ENCODE measurements at places on chromosomes 3 and 15.

GRCh38 chr3:188160751-188161150 lies 6.8 kb downstream of the LPP start:
- no peak for DNase-seq

DNA sequence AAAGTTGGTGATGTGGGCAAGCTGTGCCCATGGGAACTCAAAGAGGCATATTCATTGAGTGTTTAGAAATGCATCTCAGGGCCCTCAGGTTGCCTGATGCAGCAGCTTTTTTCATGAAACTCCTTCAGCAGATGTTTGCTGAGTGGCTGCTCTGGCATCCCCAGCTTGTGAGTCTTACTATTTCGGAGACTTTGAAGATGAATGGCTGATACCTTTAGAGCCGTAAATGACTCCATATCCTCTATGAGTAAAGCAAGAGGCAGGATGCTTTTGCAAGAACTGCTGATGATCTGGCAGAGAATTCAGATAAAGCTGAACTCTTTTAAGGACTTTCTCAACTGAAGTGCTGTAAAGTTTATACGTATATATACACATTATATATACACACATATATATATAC lies 384.3 kb downstream of the CACNA2D3 start:
- DNase-seq, result no peak

DNA sequence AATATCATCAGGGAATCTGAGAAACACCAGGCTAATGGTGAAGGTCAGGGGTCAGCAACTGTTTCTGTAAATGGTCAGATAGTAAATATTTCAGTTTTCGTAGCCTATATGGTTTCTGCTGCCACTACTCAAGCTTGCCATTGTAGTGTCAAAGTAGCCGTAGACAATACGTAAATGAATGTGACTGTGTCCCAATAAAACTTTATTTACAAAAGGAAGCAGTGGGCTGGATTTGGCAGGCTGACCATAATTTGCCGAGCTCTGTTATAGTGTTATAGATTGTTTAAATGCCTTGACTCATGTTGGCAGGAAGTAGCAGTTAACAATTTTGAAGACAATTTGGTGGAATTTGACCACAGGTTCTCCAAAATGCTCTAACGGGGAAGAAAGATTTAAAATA lies 548.2 kb downstream of the FOXP1 start:
- DNase-seq, result no peak

- DNase-seq, result peak; percentile 12
Observed at GRCh38 chr3:76267851-76268380, 482.6 kb upstream of the ZNF717 start.

DNA sequence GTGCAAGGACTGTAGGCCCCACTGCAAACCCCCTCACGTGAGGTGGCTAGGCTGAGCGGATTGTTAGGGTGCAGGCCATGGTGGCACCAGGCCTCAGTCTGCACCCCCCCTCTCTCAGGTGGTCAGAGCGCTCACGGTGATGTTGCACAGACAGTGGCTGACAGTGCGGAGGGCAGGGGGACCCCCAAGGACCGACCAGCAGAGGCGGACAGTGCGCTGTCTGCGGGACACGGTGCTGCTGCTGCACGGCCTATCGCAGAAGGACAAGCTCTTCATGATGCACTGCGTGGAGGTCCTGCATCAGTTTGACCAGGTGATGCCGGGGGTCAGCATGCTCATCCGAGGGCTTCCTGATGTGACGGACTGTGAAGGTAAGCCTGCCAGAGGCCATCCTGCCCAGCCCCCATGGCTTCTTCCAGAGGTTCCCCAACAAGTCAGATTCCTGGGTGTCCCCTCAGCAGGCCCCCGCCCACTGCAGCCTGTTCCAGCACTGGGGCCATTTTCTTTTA lies 18.2 kb downstream of the ATRIP start:
- DNase-seq, result no peak

GRCh38 chr15:93870583-93870982 lies 360.8 kb upstream of the MCTP2 start:
- no peak for DNase-seq

DNA sequence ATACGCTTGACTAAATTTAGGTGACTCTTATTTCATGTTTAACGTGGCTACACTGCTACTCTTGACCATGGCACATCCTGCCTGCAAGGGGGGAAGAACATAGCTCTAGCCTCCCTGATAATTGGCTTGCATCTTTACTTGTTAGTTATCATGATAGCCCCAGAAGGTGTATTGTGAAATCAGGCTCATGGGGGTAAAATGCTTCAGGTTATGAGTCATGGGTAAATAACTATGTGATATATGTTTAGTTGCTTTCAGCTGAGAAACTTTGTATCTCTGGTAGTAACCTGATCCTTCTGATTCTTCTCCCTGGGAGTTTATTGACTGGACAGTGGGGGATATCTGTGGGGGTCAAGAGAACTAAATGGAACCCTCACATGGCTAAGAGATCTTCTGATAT lies 660.8 kb upstream of the UBE2E2 start:
- no peak for DNase-seq

DNA sequence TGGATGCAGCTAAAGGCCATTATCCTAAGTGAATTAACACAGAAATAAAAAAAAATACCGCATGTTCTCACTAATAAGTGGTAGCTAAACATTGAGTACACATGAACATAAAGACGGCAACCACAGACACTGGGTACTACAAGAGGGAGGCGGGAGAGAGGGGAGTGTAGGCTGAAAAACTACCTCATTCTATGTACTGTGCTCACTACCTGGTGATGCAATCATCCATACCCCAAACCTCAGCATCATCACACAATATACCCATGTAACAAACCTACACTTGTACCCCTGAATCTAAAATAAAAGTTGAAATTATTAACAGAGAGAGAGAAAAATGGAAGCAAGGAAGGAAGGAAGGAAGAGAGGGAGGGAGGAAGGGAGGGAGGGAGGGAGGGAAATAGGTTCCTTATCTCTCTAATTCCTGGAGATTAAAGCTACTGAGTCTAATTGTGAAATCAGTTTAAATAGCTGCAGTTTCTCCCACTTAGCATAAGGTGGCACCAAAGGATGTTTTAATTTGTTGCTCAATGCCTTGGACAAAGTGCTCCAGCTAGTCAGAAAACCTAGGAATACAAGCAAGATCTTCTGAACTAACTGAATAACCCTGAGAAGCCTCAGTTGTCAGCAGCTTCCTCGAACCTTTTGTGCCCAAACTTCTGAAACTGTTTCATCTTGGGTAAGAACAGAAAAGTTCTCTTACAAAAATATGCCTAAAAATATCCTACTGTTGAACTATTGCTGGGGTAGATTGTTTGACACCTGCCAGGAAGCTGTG lies 79.4 kb upstream of the ATP11B start:
- DNase-seq, result no peak

DNA sequence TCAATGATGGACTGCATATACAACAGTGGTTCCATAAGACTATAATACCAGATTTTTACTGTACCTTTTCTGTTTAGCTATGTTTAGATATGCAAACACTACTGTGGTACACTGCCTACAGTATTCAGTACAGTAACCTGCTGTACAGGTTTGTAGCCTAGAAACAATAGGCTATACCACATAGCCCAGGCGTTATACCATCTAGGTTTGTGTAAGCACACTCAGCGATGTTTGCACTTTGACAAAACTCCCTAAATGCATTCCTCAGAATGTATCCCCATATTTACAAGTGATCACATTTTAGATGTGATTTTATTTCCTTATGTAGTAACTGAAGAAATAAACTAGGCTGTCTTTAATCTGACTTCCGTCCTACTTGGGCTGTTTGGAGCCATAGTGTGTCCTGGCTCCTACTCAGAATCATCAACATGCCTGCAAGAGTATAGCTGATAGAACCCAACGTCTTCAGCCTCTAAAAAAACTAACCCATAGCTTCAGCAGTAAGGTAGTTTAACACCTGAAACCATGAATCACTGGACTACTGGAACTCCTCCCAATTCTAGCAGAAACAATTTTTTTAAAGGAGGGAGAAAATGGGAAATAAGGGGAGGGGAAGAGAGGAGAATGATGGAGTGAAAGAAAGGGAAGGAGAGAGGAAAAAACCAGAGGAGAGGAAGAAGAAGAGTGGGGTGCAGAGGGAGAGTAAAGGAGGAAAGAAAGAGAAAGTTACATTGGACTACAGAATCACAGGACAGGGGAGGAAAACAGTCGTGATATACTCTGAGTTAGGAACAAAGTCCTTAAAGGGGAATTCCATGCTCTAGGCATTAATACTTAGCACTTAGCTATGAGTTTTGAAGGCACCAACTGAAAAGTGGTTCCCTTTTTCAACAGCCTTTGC lies 67.7 kb upstream of the PLXND1 start:
- DNase-seq, result no peak

GRCh38 chr3:13537909-13538296 lies 11.0 kb upstream of the FBLN2 start:
- DNase-seq, result no peak

DNA sequence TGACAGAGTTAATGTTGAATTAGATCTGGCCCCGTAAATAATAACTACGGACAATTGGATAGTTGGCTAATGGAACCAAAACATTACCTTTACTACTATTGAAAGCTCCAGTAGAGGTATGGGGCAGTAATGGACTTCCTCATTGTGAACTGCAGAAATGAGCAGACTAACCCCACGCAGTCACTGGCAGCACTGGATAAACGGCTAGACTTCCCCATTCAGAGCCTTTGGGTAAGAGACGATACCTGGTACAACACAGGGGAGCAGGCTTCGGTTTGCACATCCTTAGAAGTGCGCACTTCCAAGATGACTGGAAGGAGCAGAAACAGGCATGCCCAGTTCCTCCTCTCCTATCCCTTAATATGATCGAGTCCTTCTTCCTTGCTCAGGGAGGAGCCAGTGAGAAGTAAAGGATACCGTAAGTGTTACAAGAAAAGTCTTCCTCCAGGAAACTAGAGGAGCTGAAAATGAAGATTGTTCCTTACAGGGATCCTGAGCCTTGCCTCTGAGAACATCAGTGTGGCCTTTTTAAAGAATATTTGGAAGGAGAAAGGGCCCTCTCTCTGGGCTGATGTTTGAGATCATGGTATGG lies 100.5 kb upstream of the NECTIN3 start:
- DNase-seq, result no peak

DNA sequence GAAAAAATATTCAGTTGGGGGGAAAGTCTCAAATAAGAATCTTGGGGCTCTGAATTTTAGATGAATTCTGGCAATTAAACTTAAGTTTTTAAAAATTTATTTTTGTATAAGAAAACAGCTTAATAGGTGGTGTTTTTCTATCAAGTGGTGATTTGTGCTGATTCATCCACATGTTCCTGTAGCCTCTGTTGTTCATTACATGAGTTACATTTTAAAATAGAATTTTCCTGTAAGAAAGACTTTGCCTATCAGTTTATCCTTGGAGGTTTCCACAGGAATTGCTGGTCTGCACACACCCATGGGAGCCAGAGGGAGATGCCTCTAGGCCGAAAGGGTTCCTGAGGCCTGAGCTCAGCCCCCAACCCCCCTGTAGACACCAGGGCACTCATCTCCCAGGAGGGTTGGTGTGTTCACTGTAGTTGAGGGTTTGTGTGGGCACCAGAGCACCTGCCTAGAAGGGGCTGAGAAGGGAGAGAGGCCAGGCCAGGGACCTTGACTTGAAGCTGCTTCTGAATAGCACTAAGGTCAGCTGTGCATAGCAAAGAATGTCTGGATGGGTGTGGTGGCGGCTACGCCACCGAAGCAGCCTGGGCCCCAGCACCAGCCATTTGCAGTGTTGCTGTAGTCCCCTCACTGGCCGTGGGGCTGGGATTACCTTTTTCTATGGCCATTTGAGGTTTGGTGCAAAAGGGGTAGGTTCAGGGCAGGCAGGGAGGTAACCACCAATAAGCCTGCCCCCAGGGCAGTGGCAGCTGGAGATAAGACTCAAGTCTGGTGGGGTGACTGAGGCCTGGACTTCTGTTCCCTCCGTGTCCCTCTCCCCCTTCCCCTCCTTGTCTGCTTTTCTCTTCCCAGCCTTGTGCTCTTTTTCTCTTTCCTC lies 11.9 kb downstream of the DNAJA4 start:
- no peak for DNase-seq

DNA sequence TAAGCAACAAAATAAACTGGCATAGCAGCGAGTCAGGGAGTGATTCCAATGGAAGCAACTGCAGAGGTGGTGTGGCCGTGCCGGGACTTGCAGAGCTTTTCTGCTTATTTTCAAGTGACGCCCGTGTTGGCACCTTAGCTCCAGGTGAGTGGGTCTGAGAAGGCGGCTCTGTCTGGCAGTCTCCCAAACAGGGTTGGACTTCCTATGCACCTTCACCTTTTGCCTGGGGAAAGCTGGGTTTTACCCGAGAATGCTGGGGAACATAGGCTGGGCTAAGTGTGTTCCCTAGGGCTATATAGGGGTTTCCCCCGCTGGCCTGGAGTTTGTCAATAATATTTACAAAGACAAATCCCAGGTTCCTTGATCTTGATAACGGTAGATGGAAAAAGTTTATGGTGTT lies 179.9 kb upstream of the TBL1XR1 start:
- DNase-seq, result no peak

DNA sequence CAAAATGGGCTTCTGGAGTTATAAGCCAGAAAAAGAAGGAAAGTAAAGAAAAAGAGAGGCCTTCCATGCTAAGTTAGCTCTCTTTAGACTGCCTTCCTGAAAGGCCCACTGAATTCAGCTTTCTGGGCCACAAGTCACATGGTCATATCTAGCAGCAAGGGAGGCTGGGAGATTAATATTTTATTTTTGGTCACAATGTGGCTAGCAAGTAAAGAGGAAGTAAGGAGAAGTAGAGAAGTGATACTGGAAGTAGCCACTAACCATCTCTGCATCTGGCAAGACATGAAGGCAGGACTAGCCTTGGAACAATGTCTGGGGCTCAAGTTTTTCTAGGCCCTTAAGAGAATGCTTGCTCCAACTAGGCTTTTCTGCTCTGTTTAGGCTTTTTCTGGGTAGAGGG lies 81.8 kb upstream of the UBE2E1 start:
- no peak for DNase-seq

DNA sequence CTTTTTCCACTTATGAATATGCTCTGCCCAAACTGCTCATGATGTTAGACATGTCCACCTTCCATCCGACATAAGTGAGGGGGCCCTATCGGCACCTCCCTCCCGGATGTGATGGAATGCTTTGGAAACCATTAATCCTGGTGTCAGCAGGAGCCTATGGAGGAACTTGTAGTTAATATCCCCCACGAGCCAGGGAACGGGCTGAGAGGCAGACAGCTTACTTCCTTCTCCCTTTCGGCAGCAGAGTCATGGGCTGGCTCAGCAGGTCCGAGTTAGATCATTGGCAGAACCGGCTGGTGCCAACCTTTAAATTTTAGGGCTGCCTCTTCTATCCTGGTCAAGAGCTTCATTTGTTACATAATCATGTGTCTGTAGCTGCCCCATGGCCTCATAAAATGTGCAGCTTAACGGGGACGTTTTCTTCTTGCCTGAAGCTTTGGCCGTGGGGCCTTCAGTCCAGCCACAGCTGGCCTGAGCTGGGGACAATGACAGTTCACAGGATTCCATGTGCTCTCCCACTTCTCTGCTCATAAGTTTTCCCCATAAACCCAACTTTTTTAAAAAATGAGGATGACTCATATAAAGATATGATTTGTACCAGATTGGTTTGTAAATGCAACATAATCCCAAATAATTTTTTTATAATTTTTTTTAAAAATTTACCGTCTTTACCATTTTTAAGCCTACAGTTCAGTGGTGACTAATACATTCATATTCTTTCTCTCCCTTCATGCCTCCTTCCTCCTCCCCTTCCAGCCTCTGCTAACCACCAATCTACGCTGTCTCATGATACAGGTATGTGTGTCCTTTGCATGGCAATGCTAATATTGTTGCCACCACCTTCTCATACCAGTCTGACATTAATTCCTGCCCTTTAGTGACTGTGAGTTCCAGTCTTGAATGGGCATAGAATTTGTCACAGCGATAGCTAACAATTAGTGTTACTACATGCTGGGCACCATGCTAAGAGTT lies 62.2 kb upstream of the RGMA start:
- DNase-seq, result no peak

All from renal cortex interstitium (tissue), 15 donors.